Right renal cortex interstitium (tissue), 3 donors: ENCODE measurements at places on chromosomes 1 and 21. TPM values are rescaled to one million over a fixed set of nuclear protein-coding genes. Genes with fewer than 3 reads are reported as not detected.

The CNTN2 gene
- 0.69 TPM for polyA plus RNA-seq

The MPL gene
- 0.55 TPM for polyA plus RNA-seq

The FNDC5 gene
- polyA plus RNA-seq = 60.6 TPM

The TMIGD3 gene
- 1.8 TPM for polyA plus RNA-seq

- no peak for DNase-seq
These were observed 185.3 kb downstream of the AK5 start for GRCh38 chr1:77467021-77467595.

- DNase-seq = no peak
These were observed 60.0 kb downstream of the TNFSF18 start for GRCh38 chr1:172990598-172991215.
